ENCODE measurements at places on chromosomes 5 and 9.

DNA sequence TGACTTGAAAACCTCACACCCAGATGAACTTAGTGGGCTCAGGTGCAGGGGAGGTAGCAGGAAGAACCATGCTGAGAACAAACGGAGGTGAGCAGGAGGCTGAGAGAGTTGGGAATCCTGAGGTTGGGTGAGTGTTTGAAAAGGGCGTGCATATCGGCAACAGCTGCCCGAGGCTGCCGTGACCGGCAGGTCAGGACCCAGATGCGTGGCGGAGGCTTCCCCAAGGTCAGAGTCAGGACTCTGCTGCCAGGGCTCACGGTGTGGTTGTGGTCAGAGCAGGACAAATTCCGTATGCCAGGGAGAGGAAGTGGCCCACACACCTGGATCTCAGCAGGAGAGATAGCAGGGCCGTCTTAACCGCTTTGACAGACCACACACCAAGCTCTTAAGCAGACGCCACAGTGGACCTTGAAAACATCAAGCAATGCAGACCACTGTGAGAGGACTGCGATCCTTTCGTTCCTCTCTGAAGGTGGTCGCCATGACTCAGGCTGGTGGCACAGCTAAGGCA, 43.1 kb downstream of the ADAMTS16 start:
- DNase-seq: no peak

GRCh38 chr9:114345493-114346065, 15.9 kb downstream of the ORM2 start:
- no peak for DNase-seq

DNA sequence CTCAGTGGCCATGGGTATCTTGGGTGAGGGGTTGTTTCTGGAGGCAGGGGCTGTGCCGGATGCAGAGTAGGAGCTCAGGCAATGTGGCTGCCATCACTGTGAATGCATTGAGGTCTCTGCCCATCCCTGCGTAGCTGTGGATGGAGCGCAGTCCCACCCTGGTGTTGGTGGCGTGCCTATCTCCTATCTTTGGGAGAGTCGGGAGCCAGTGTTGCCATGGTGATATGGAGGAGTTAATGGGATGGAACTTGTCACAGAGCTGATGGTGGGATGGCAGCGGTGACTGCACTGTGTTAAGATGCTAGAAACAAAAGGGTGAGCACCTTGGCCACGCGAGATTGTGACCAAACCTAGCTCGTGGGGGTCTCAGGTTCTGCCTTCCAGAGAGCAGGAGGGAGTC, 197.3 kb downstream of the MELK start:
- no peak for DNase-seq

GRCh38 chr5:153584960-153585359, 94.5 kb downstream of the GRIA1 start:
- no peak for DNase-seq

GRCh38 chr5:42825422-42826148, 13.9 kb upstream of the SELENOP start:
- no peak for DNase-seq

DNA sequence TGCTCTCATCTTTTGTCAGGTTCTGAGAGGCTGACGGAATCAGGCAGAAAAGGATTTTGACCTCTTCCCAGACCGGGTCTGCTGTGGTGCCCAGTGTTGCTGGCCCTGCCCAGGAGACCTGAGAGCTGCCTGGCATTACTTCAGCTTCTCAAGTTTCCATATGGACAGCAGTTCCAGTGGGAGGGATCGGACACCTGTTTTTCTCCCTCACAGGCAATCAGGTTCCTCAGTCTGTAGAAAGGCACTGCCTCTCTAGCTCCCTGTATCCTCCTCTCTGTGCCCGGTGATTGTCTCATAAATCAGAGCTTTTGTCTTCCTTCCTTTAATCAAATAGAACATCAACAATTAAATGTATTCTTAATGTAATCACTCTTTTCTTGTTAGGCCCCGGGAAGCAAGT, 198.7 kb downstream of the SEMA6A start:
- no peak for DNase-seq

DNA sequence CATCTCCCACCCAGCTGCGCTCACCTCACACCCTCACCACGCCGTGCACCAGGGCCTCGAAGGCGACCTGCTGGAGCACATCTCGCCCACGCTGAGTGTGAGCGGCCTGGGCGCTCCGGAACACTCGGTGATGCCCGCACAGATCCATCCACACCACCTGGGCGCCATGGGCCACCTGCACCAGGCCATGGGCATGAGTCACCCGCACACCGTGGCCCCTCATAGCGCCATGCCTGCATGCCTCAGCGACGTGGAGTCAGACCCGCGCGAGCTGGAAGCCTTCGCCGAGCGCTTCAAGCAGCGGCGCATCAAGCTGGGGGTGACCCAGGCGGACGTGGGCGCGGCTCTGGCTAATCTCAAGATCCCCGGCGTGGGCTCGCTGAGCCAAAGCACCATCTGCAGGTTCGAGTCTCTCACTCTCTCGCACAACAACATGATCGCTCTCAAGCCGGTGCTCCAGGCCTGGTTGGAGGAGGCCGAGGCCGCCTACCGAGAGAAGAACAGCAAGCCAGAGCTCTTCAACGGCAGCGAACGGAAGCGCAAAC, 1.1 kb downstream of the POU4F3 start:
- no peak for DNase-seq

- DNase-seq: no peak
These were observed 22.0 kb downstream of the OTULIN start for GRCh38 chr5:14686517-14686916.

GRCh38 chr5:52754051-52754450, 33.7 kb upstream of the ITGA1 start:
- no peak for DNase-seq

GRCh38 chr5:155983954-155984353, 343.0 kb upstream of the SGCD start:
- no peak for DNase-seq

GRCh38 chr9:21081999-21082398, 4.3 kb upstream of the IFNB1 start:
- no peak for DNase-seq

GRCh38 chr9:15509931-15510788, 610 bp downstream of the PSIP1 start:
- no peak for DNase-seq

DNA sequence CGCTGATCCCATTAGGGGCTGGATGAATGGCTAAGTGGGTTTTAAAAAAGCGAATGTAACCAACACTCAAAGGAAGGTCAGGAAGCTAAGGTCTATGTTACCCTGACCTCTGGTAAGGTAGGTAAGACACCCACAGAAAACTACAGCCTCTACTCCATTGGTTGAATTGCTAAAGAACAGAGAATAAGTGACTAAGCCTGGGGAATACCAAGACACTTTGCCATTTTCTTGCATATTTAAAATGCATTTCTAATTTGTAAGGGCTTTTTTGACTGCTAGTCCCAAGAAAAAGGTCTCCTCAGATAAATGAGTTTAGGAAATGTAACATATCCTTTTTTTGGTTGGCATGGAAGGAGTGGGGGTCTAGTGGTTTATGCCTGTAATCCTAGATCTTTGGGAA, 368.7 kb downstream of the BNC2 start:
- DNase-seq: no peak

DNA sequence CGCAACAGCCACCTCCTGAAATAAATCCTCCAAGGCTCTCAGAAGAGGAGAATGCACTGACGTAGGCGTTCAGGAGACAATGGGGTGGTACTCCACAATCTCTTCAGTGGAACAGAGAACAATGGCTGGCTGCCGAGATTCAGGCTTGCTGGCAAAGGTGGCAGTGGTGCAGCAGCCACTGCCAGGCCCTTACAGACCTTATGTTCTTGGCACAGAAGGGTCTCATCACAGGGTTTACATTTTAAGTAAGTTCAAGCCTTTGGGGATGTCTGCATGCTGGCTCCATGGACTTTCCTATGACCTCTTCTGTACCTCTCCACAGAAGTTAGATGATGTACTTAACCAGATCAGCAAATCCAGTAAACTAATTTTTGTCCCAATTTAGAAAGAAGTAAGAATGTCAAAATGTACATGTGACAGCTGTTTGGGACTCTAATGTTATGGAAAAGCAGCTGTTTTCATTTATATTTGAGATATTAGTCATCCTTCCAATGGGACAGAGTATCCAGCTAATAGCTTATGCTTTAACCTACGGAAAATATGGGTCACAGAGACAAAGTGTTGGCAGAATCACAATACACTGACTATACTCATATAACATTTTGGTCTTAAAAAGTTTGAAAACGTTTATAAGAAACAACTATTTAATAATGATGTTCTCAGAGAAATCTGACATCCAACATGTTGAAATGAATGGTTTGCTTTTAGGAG, 180.9 kb downstream of the MAPKAP1 start:
- no peak for DNase-seq

DNA sequence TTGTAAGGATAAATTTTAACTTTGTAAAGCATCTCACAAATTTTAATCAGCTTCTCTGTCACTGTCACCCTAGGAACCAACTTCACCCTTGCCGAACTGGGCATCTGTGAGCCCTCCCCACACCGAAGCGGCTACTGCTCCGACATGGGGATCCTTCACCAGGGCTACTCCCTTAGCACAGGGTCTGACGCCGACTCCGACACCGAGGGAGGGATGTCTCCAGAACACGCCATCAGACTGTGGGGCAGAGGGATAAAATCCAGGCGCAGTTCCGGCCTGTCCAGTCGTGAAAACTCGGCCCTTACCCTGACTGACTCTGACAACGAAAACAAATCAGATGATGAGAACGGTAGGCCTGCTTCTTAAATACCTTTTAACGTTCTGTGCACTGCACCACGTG, 916.3 kb upstream of the WWC1 start:
- DNase-seq: no peak

DNA sequence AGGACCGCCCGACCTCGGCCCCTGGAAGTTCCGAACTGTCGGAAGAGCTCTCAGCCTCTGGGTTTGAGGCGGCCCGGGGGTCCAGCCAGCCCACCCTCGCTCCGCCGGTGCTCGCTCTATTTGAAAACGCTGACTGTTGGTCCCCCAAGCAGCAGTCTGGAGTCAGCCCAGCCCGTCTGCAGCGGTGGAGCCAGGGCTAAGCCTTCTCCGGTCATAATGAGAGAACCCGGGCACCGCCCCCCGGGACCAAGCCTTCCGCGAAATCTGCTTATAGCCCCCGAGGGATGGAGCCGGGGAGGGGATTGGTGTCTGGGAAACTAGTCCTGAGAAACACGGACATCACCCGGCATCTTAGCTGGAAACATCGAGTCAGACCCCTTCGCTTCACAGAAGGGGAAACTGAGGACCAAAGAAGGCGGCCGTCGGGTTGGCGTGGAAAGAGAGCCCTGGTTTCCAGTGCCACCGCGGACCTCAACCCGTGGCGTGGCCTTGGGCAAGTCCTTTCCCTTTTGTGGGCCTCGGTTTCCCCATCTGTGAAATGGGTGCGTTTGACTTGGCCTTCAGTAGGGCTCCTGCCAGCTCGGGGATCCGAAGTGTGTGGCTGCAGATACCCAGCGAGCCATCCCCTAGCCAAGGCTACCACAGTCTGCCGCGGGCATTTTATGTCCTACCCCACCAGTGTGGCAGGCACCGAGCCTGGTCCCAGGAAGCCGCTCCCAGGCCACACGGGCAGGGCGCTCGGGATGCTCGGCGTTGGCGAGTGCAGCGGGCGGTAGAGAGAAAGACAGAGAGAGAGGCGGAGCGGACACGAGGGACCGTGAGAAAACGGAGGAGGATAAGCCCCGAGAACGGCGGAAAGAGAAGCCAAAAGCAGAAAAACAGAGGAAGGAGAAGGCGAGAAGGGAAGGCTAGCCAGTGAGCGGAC, 857 bp downstream of the ADAM19 start:
- DNase-seq: no peak

GRCh38 chr9:33818167-33818846, 1.3 kb downstream of the UBE2R2 start:
- DNase-seq: no peak

All from cortex of kidney (tissue), 1 donor.